ENCODE measurements at places on chromosomes 5 and 9.

GRCh38 chr5:133794771-133795415, 173.5 kb downstream of the C5orf15 start:
- DNase-seq, result no peak

DNA sequence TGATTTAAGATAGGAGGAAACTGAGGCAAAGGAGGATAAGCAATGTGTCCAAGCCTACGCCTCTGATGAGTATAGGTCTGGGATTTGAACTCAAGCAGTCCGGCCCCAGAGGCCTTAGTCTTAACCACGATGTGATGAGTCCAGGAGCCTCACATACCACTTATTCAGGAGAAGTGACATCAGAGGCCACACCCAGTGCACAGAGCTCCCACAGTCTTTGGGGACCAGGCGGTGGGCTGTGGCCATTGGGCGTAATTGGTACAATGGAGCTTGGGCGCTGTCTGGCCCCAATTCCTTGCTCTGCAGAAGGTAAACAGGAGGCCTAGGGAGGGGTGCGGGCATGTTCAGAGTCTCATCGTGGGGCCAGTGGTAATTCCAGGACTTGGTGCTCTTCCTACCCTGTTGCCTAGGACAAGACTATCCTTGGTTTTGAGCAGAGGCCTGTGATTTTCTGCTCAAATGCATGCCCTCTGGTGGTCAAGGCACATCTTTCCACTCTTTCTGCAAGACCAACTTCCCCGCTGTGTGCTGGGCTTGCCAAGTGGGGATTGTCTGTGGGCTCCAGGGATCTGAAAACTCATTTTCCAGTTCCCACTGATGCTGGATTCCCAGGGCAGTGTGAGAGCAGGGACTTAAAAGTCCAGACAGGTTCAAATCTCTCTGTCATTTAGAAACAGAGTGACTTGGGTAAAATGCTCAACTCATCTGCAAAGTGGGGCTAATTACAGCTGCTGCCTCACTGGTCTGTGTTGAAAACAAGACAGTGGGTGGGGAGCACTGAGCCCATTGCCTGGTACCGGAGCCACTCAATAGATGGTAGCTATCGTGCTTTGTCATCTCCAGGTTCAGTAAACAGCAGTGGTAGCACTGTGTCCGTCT, 15.8 kb downstream of the NDST1 start:
- DNase-seq, result no peak

DNA sequence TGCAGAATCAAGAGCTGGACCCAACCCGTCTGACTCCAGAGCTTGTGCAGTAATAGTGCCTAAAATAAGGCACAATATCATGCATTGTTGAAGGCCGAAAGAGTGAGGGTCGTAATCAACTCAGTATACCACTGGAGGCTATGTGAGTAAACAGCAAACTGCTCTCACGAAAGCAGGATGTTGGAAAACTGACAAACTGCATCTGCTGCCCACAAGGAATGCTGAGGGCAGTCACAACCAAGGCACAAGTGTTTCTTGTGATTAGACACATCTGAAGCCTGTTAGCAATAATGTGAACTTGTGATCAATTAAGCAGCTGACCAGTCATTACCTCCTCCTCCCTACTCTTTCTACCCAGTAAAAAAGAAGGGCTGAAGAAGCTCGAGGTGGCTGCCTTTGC, 48.8 kb downstream of the TRPM3 start:
- DNase-seq, result no peak

- DNase-seq, result no peak
These were observed 118.4 kb downstream of the PAPPA start for GRCh38 chr9:116271991-116272390.

- no peak for DNase-seq
These were observed 168.5 kb downstream of the RGS3 start for GRCh38 chr9:113631871-113632665.

- no peak for DNase-seq
These were observed 54.7 kb downstream of the SLC38A9 start for GRCh38 chr5:55657443-55657842.

DNA sequence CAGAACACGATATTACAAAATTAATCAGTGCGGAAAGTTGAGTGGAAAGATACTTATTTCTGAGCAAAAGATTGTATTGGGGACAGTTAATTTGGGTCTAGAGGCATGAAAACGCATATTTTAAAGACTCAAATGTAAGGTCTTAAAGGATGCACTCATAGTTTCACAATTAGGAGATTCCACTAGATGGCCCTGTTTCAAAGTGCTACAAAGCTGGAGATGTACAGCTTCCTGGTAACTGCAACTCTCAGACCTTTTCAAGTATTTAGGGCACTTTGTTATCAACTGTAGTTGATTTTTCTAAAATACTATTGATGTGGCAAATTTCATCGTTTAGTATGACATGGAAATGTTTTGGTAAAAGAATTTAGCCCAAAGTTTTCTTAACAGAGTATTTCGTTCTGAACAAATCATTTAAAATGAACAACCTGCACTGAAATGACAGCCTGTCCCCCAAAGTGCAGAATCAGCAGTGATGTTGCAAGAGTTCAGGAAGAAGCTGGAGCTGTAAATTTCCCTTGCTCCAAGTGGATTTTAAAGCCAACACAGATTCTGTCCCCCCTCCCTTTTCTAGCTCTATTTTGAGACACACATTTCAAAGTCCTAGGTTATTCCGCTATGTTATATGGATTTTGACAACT, 16.2 kb upstream of the NDUFB6 start:
- DNase-seq, result no peak

DNA sequence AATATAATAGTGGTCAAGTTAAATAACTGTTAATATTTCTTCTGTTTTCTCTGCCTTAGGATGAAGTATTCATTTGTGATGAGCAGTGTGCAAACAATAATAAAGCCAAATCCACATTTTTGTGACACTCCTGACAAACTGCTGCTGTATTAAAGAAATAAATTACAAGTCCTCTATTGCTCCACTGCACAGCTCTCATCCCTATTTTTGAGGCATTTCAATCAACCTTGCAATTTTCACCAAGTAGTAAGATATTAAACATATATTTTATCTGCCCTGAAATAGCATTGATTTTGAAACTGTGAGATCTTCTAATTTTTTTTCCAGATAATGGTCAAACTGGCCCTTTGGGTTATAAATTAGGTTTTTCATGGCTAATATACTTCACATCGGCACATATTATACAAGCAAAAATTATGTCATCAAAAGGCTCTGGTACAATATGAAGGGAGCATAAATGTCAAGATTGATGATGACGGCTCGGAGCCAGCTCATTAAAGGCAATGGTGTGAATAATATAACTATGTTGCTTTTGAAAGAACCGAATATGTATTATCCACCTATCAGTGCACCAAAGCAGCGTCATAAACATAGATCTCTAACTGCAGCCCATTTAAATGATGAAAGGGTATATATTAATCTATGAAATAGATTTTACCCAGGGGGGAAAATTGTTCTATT, 764.9 kb downstream of the DNAH5 start:
- no peak for DNase-seq

- no peak for DNase-seq
These were observed 22.5 kb downstream of the SLC31A2 start for GRCh38 chr9:113173341-113173740.

DNA sequence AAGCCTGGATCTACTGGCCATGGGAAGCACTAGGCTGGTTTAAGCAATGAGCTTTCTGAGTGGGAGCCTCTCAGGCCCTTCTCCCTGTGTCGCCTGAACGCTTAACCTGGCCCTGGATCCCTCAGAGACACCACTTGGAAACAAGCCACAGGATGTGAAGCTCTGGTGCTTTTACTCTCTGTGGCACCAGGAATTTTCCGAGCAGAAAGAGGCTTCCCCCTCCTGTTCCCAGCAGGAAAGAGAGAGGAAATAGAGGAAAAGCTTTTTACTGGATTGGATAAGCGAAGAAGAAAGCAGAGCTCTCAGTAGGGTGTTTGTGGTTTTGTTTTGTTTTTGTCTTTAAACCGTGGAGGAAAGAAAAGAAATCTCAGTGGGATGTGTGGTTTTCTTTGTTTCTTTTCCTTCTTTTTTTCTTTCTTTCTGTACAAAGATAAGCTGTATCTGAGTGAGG, 34.5 kb downstream of the COL15A1 start:
- no peak for DNase-seq

DNA sequence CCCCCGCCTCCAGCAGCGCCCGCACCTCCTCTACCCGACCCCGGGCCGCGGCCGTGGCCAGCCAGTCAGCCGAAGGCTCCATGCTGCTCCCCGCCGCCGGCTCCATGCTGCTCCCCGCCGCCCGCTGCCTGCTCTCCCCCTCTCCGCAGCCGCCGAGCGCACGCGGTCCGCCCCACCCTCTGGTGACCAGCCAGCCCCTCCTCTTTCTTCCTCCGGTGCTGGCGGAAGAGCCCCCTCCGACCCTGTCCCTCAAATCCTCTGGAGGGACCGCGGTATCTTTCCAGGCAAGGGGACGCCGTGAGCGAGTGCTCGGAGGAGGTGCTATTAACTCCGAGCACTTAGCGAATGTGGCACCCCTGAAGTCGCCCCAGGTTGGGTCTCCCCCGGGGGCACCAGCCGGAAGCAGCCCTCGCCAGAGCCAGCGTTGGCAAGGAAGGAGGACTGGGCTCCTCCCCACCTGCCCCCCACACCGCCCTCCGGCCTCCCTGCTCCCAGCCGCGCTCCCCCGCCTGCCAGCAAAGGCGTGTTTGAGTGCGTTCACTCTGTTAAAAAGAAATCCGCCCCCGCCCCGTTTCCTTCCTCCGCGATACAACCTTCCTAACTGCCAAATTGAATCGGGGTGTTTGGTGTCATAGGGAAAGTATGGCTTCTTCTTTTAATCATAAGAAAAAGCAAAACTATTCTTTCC, 19.3 kb downstream of the CDKN2A start:
- DNase-seq, result no peak

- DNase-seq, result no peak
These were observed 172.5 kb upstream of the PTPRD start for GRCh38 chr9:10785255-10785654.

DNA sequence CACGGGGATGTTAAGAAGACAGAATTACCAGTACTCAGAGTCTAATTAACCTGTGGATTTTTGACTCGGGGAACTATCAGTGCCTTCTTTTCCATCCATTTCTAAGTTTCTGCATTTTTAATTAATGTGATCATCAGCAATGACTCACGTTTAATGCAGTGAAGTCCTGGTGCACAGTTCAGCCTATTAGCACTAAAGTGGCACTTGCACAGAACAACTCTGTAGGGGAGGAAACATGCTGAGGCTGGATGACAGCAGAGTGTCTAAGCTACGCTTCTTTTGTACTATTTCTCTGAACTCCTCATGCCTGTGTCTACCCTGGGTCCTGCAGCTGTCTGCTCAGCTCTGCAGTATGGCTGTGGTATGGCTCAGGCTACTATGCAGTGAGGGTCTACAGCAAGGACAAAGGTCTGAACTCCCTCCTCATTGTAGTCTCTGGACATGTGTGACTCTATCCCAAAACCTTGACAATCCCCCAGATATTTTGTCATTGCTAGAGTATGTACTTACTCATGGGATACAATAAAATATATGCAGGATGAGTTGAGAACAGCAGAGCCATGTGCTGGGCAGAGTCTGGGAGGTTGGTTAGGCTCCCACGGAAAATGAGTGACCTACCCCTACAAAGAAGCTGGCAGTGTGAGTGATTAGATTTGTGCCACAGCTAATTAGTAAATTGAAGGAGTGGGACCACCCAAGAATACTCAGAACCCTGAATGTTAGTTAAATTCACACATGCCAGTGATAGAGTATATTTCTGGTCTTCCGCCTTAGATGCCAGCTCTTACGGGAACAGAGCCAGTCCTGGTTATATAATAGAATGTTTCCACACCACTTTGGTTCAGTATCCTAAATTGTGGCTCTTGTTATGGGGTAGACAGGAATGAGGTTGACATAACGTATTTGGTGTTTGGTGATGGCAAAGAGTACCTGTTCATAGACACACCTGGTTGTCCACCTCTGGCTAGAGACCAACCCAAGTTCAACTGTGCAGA, 148.0 kb downstream of the GHR start:
- DNase-seq, result no peak

DNA sequence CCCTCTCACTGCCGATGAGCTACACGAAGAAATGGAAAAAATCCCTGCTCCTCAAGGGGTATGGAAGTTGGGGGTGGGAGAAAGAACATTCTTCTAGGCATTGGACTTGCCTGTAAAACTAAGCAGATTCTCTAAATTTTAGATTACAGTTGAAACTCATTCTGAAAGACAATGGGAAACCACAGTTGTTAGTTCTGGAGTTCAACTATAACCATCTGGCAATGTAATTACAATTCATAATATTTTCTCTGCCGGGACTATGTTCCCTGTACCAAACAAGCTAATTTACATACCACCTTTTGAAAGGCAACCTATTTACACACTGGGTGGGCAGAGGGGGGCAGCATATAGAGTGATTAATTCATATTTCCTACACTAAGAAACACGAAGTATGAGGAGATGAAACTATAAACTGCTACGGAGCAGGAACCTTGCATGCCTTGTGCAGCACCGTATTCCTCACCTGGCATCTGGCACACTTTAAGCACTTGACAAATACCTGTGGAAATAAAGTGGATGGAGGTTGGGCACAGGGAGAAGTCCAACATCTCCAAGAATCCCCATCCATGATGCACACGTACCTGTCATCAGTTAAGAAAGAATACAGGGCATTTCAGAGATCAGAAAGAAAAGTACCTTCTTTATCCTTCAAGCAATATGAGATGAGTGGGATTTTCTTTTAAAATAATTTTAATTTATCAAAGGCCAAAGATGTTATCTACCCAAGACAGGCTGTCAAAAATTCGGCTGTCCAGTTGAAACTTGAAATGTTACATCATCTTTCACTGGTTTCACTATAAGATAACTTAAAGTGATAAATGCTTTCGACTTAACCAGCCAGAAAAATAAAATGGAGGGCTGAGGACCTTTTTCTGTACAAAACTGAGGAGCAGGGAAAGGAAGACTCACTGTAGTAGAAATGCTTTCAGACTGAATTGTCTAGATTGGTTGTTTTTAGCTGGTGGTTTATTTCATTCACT, 54.2 kb downstream of the SSBP2 start:
- no peak for DNase-seq

DNA sequence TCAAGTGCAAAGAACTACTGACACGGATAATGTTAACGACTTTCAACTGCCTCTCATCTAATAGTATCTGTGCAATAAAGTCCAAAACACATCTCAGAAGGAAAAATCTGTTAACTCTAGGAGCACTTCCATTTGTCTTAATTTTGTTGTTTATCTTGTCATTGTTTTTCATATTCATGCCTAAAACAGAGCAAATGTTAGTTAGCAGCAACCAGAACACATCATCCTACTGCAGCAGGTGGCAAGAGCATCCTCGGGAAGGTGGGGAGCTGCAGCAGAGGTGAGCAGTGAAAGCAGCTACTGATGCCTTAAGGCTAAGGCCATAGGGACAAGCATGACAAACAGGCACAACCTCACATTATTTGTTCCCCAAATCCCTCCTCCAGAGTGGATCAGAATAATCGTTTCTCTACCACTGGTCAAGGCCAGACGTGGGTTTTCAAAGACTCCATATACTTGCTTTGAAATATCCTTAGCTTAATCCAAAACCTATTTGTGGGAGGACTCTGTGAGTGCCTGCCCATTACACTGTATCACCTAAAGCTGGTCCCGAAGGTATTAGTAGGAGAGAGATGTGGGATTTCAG, 1.0 kb downstream of the HMGCS1 start:
- no peak for DNase-seq

GRCh38 chr9:69637817-69638200, 34.4 kb downstream of the APBA1 start:
- DNase-seq, result no peak

GRCh38 chr9:107389617-107390071, 99.9 kb downstream of the KLF4 start:
- peak; percentile 29 for DNase-seq

All from AG04449 (cell line).